AG09309 (cell line): ENCODE measurements at places on chromosomes 3 and 15.

GRCh38 chr3:168476360-168476980 is 380.7 kb upstream of the GOLIM4 start:
- no peak for DNase-seq

- DNase-seq, result no peak
Measured at GRCh38 chr3:85808755-85809154, 850.0 kb downstream of the CADM2 start.

DNA sequence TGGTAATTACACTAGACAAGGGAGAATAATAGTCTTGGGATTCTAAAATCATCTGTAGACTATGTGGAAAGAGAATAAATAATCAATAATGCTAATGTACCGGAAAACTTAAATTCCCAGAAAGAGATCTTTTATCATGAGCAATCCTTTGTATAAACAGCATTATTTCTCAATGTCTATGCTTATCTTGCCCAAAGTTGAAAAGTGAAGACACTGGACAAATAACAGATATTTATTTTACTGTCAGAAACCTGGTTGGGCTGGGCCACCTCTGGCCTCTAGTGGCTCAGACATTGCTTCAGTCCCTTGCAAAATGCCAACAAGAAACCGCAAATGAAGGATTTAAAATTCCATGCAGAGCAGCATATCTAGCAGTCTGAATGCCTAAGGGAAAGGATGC is 409.9 kb downstream of the FHIT start:
- peak; percentile 16 for DNase-seq

- no peak for DNase-seq
Measured at GRCh38 chr15:90062462-90062932, 39.8 kb downstream of the IDH2 start.

- DNase-seq, result peak; percentile 18
Measured at GRCh38 chr3:71652781-71653413, 69.4 kb upstream of the FOXP1 start.

- DNase-seq, result no peak
Measured at GRCh38 chr3:150739200-150739863, 23.6 kb downstream of the SIAH2 start.

- DNase-seq, result no peak
Measured at GRCh38 chr3:159805411-159805772, 183.2 kb upstream of the IL12A start.

DNA sequence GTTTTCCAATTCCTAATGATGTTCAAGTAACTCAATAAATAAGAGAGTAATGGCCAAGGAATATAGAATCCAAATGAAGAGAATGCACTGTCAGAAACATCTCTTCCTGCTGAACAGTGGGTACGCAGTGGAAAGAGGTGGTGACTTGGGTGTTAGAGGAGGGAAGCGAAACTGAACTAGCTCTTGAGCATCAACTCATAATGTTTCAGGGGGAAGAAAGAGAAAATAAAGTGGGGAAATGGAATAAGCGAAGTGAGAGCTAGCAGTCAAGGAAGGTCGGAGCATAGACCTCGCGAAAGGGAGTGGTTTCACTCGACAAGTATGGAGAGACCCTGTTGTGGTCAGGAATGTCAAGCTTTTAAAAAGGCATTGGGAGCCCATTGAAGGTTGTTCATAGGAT is 309.5 kb downstream of the GAP43 start:
- DNase-seq, result no peak

DNA sequence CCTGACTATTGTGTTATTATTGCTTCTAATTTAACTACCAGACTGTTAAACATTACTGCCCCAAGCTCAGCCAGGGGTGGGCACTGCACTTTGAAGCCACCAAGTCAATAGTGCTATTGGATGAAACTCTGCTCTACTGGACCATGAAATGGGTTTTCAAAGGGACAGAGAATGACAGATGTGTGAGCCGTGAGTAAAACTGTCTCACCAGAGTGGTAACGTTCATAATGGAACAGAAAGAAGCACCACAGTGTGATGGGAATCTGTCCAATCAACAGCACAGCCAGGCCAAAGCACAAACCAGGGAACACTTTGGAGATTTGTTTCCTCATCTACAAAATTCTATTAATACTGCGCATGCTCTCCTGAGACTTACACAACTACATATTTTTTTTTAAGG is 171.8 kb upstream of the LPP start:
- no peak for DNase-seq

DNA sequence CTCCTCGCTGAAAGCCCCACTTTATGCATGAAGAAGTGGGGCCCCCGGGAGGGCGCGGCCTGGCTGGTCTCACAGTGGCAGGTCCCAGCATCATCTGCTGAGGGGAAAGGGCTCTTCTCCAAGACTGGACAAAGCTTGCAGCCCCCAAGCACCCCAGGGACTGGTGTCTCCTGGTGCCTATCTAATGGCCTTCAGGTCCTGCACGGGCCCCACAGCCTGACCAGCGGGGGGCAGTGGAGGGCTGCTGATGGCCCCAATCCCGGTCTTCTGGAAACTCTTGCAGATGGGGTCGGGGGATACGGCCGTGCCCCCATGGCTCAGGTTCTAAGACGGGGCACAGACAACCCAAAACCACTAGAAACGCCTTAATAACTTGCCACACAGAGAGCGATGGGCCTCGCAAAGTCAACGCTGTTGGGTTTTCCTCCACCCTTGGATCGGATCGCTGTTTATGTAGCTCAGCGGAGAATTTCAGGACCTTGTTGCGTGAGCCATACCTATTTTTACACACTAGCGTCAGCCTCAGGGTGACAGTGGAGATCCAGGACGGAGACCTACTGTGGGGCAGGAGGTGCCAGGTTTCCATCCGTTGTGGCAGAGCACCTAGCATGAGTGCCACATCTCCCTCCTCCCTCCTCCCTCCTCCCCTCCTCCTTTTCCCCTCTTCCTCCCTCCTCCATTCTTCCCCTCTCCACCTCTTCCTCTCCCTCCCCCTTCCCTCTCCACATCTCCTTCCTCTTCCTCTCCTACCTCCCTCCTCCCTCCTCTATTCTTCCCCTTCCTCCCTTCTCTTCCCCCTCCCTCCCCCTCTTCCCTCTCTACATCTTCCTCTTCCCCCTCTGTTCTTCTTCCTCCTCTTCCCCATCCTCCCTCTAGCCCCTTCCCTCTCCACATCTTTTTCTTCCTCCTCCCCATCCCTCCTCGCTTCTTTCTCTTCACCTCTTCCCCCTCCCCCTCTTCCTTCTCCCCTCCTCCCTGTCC is 79.3 kb upstream of the ALDH1L1 start:
- no peak for DNase-seq

GRCh38 chr3:120559242-120560061 is 36.7 kb upstream of the NDUFB4 start:
- peak; percentile 13 for DNase-seq

DNA sequence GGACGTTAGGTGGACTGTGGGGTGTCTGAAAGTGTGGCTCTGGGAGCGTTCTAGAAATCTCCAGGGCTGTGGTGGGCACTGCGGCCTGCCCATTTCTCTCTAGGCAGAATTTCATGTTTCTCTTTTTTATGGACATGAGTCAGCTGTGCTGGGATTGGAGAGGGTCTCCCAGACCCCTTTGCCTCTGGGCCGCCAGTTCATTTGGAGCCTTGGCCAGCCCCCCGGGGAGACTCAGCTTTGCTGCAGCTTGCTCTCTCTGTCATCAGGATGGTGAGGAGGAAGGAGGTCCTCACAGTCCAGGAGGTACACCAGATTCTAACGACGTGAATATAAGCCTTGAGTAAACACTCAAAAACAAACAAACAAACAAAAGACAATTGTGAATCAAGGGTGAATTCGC is 149.6 kb upstream of the RGMA start:
- no peak for DNase-seq

DNA sequence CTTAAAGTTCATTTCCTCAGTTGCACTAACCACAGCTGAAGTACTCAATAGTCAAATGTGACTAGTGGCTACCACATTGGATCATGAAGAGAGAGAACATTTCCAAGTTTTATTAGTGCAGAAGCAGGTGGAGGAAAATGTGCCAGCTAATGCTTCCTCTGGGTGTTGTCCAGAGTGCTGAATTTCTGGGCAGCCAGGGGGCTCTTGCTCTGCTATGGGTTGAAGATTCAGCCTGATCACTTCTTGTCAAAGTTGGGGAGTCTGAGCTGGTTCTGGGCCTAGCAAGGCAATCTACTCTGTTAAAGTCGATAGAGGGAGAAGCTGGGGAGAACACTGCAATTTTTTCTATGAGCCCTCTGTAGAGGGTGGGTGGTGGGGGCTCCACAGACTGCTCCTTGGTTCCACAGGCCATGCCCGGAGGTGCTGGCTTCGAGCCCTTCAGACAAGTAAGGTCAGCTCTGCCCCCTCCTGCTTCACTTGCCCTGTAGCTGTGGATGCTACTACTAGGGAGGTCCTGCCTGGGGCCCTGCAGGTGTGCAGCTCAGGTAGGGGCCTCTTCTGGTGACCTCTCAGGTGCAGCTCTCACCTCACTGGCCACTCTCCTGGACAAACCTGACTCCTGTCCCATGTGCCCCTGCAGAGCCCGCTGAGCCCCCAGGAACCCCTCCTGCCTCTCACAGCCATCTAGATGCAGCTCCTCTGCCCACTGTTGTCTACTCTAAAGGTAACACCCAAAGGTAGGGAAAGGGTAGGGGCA is 8.2 kb downstream of the ALG3 start:
- no peak for DNase-seq
